ENCODE measurements at places on chromosomes 2 and 18. TPM values are rescaled to one million over a fixed set of nuclear protein-coding genes. Genes with fewer than 3 reads are reported as not detected.

GRCh38 chr18:7958897-7959146 is 391.7 kb downstream of the PTPRM start:
- H3K4me1 ChIP-seq, result no peaks in the 10 kb centered on the region
- peaks cover 3% of the 10 kb centered on the region for H3K36me3 ChIP-seq
- DNase-seq, result no peak
- no peak overlapping the region for H3K27ac ChIP-seq
- H3K27me3 ChIP-seq, result no peaks in the 10 kb centered on the region
- no peak overlapping the region for H3K4me3 ChIP-seq

GPR55 gene
- total RNA-seq, result 2.7 TPM

NEU4 gene
- total RNA-seq, result not detected

MOGAT1 gene
- total RNA-seq, result not detected

LDLRAD4 gene
- 24.3 TPM for total RNA-seq
